ENCODE measurements at places on chromosomes 3 and 15.

DNA sequence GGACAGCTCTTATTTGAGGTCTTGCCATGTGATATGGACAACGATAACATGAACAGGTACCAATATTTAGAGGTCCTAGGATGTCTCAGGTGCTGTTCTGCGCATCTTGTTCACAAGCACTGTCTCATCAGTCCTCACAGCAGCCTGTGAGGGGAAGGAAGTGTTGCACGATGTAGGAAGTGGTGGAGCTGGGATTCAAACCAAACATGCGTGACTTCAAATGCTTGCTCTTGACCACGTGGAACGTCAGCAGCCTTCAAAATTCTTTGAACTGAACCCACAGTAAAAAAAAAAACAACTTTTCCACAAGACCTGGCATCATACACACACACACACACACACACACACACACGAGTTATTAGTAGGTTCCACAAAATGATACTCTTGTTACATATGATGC lies 153.4 kb upstream of the SMAD3 start:
- no peak for DNase-seq

DNA sequence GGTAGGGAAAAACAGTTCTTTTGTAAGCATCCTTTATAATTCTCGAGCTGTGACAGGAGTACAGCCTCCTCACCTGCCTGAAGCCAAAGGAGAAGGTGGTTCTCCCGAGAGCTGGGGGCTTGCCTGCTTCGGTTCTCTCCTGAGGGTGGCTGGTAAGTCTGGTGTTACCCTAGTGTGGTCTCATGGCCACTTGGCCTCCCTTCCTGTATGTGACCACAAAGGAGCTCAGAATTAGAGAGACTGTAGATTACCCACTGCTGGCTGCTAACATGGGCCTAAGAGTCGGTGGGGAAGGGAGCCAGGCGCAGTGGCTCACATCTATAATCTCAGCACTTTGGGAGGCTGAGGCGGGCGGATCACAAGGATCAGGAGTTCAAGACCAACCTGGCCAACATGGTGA lies 12.6 kb downstream of the PDHB start:
- no peak for DNase-seq

- DNase-seq, result no peak
Observed at GRCh38 chr3:171323938-171324536, 136.2 kb downstream of the TNIK start.

- no peak for DNase-seq
Observed at GRCh38 chr3:79306934-79307570, 460.7 kb downstream of the ROBO1 start.

GRCh38 chr3:61535826-61536225 lies 25.5 kb upstream of the PTPRG start:
- no peak for DNase-seq

GRCh38 chr15:56244038-56244810 lies 545 bp upstream of the RFX7 start:
- peak; percentile 13 for DNase-seq

GRCh38 chr3:164390046-164390445 lies 688.2 kb downstream of the SI start:
- DNase-seq, result no peak

- DNase-seq, result no peak
Observed at GRCh38 chr3:40771112-40771511, 246.4 kb downstream of the ZNF621 start.

- DNase-seq, result no peak
Observed at GRCh38 chr3:118688396-118688884, 346.2 kb downstream of the IGSF11 start.

DNA sequence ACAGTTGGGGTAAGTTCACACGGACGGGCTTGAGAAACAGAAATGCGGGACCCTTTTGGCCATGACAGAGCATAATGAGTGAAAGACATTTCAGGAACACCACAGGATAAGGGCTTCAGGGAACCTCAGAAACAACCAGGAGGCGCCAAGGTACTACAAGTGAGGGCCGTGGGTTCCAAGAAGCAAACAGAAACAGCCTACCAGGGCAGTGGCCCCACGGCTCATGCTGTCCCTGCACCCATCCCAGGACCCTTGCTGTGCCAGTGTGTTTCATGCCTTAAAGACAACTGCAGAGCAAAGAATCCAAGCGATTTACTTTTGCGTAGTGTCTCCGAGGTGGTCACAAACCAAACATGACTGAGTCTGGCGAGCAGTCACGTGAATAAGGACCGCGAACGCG lies 54.0 kb downstream of the RUBCN start:
- DNase-seq, result no peak

- DNase-seq, result no peak
Observed at GRCh38 chr3:111314898-111315297, 227.1 kb upstream of the CD96 start.

DNA sequence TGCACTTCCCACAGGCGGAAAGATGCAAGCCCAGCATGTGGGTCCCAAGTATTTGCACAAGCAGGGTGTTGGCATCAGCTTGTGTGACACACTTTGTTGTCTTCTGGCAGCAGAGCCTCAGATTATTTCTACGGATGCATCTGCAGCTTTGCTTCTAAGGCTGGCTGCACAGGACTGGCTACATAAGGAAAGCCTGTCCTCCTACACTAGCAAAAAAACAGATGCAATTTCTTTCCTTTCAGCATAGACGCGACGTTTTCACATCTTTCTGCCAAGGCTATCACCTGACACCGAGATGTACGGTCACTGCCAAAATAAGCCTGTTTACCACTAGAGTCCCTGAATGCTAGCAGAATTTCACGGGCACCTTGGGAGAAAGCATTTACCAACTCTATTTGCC lies 13.5 kb downstream of the MRPS11 start:
- no peak for DNase-seq

GRCh38 chr15:68792901-68793766 lies 27.6 kb downstream of the ANP32A start:
- no peak for DNase-seq

DNA sequence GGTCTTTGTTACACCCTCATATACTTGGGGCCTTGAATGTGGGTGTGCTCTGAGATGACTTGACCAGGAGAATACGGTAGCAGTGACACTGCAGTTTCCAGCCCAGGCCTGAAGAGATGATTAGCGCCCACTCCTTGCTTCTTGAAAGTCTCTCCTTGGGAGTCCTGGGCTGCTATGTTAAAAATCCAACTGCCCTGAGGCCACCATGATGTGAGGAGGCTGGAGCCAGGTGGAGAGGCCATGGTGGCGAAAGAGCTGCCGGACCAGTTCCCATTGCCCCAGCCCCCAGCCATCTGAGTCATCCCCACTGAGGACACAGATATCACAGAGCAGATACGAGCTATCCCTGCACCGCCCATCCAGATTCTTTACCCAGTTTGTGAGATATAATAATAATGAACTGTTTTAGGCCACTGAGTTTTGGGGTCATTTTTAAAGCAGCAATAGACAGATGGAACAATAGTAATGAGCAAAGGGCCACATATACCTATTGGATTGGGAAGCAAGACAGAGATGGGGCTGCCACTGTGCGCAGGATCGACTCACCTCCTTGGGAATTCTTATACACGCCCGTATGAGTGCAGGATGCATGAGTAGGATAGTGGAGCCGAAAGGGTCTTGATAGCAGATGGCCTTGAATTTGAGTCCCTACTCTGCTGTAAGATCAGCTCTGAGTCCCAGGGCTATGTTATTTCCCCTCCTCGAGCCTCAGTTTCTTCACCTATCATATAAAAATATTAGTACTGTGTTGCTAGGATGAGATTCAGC lies 12.1 kb upstream of the GATA2 start:
- no peak for DNase-seq

DNA sequence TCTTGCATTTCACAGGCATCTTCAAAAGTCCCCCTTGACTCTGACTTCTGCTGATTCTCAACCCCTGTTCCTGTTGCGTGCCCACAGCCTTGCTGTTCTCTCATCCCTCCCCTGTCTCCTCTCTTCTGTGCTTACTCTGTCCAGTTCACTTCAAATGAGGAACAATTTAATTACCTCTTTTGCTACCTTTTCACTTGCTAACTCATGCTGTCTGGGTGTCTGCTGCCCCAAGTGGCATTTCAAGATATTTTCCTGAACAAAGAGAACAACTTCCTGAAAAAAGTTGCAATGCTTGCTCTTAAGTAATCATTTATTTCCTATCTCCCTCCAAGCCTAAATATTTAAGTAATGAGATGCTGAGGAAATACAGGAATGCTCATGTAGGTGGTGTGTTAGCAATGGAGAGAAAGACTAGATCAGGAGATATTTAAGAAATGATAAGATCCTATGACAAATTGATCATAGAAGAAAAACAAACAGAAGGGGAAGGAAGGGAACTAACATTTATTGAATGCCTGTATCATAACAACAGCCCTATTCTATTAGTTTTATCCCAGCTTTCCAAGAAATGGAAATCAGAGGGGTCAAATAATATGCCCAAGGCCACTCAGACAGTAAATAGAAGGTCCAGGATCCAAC lies 42.2 kb downstream of the SV2B start:
- no peak for DNase-seq

GRCh38 chr3:157487339-157487738 lies 15.9 kb downstream of the VEPH1 start:
- no peak for DNase-seq

DNA sequence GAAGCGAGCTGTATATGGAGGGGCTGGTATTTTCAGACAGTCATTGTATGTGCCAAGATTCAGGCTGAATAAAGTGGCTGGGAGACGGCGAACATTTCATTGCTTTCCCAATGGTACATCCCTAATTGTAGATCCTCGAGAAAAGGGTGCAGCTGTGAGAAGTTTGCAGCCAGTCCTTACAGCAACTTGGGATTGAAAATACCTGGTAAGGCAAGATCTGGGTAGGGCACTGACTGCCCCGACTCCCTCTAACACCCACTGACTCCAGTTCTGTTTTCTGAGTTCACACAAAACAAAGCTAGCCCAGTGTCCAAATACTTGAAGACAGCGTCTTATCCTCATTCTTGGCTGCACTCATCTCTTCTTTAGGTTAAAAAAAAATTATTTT lies 63.7 kb downstream of the EDEM1 start:
- no peak for DNase-seq

- DNase-seq, result no peak
Observed at GRCh38 chr15:49191892-49192291, 21.8 kb downstream of the GALK2 start.

All from stimulated activated CD8-positive, alpha-beta memory T cell treated with anti-CD3 and anti-CD28 coated beads, Interleukin-2, amount 100 ng/mL, for 48 hours (primary cell).